ENCODE measurements at places on chromosomes 16 and 17. TPM values are rescaled to one million over a fixed set of nuclear protein-coding genes. Genes with fewer than 3 reads are reported as not detected.
A peak's percentile ranks its signal among the peaks of the same experiment; 100 is the strongest.

DNA sequence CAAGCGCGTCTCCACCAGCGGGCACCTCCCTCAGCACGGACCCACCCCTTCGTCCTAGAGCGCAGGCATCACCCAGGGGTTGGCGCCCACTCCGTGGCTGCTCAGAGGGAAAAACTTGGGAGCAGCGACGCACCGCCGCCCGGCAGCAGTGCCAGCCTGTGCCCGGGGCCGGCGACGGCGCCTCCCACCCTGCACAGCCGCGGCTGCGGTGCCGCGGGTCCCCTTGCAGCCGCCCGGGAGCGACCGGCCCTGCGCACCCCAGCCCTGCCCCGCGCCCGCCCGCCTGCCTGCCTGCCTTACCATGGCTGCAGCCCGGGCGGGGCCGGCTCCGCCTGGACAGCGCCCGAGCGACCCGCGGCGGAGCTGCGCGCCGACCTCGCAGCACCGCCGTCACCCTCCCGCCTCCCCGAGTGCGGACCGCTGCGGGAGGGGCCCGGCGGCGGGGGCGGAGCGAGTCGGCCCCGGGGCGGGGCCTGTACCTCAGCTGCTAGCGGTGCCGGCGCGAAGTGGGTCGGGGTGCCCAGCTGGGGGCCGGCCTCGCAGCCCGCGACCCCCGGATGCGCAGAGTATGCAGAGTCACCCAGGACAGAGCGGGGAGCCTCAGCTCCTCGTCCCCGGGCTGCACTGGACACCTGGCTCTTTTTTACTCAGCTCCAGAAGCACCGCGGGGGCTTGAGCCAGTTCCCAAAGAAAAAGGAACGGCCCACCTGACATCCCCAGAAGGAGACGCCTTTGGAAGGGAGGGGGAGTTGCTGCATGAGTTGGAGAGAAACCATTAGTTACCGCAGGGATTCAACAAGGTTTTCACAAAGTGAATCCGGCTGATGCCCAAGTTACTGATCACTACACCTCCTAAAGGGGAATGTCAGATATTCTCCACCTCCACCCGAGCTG lies 17.5 kb upstream of the MTMR4 start:
- H3K27ac ChIP-seq: no peak overlapping the region
- H3K27me3 ChIP-seq: peaks cover 19% of the 10 kb centered on the region
- H3K4me1 ChIP-seq: no peaks in the 10 kb centered on the region

ITGA3 gene
- total RNA-seq: 6.8 TPM

SCNN1B gene
- total RNA-seq: not detected

DNA sequence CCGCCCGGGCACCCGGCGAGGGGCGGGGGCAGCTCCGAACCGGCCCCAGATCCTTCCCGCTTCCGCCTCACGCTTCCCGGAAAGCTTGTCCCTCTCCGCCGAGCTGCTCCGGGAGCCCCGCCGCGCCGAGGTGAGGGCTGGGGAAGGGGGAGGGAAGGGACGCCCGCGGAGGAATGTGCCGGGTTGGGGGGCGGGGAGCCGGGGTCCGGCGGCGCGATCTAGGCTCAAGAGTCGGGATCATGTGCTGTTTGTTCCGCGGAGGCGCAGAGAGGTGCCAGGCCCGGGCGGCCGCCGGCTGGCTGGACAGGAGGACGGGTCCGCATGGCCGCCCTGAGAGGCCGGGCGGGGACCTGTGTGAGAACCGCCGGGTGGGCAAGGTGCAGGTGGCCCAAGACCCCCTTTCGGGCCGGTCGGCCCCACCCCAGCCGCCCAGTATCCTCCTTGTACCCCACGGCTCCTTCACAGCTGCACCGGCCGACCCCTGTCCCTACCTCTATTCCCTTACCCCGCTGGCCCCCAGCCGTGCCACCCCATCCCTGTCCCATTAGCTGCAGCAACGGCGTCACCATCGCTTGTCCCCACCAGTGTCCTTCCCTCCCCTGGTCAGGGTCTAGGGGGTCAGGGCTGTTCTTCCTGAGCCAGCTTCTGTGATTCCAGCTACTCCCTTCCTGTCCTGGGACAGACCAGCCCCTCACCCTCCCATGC lies 429 bp downstream of the KIF1C start:
- H3K27me3 ChIP-seq: no peaks in the 10 kb centered on the region
- H3K4me3 ChIP-seq: peak overlapping the region; percentile 80
- peaks cover 20% of the 10 kb centered on the region for H3K4me1 ChIP-seq
- peak; percentile 31 for DNase-seq

- H3K36me3 ChIP-seq: no peaks in the 10 kb centered on the region
- H3K4me1 ChIP-seq: no peaks in the 10 kb centered on the region
- no peak overlapping the region for H3K27ac ChIP-seq
- DNase-seq: no peak
- H3K27me3 ChIP-seq: no peaks in the 10 kb centered on the region
Measured at GRCh38 chr16:73025151-73025855, 22.6 kb downstream of the ZFHX3 start.

HOXB8 gene
- not detected for total RNA-seq

TBC1D26 gene
- 0.34 TPM for total RNA-seq

- no peak overlapping the region for H3K27ac ChIP-seq
- no peaks in the 10 kb centered on the region for H3K27me3 ChIP-seq
Measured at GRCh38 chr16:70402916-70403659, 35.8 kb downstream of the ST3GAL2 start.

RUNDC3A gene
- total RNA-seq: 0.11 TPM

GRCh38 chr17:39867880-39868553 lies at the start of gene ZPBP2:
Gene ZPBP2, plus strand, starts transcription at chr17:39868202. Its CDS starts 153 bp downstream, at chr17:39868355.
- peaks cover 5% of the 10 kb centered on the region for H3K36me3 ChIP-seq
- no peaks in the 10 kb centered on the region for H3K27me3 ChIP-seq
- peak; percentile 74 for DNase-seq
- peak within 1 kb of the TSS; percentile 53 for H3K4me3 ChIP-seq
- H3K27ac ChIP-seq: peak within 1 kb of the TSS; percentile 93
- H3K4me1 ChIP-seq: peaks cover 52% of the 10 kb centered on the region
